Smooth muscle cell of the pulmonary artery (primary cell): ENCODE measurements at places on chromosomes 1 and 21. TPM values are rescaled to one million over a fixed set of nuclear protein-coding genes. Genes with fewer than 3 reads are reported as not detected.

Gene ABCA4
- 0.65 and 0.83 TPM in 2 replicates for total RNA-seq

Gene TMPRSS2
- total RNA-seq: not detected in 2 replicates

Gene PAQR6
- 0.46 and 0.56 TPM in 2 replicates for total RNA-seq

Gene CDK18
- total RNA-seq: 6.4 and 11.1 TPM in 2 replicates

Gene GBP7
- not detected in 2 replicates for total RNA-seq
